ENCODE measurements at places on chromosomes 2 and 18. TPM values are rescaled to one million over a fixed set of nuclear protein-coding genes. Genes with fewer than 3 reads are reported as not detected.

DNA sequence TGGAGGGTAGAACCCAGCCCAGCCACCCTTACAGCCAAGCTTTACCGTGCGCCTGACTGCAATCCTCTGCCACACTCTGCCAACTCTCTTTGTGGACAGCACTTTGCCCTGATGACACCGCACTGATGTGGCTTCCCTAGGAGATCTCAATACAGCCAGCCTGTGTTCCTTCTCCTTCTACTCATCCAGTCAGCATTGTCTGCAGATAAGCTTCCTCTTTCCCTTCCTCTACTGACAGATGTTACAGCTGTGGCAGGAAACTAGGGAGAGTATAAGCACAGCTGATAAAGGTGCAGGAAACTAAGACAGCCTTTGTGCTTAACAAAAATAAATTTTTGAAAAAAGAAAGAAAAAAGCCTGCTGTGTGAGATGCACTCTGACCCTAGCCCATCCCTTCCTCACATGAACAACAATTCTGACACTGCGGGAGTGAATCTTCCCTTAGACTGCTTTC, 25.0 kb downstream of the CEP68 start:
- no peak for DNase-seq

GRCh38 chr2:184338771-184339170, 259.6 kb upstream of the ZNF804A start:
- DNase-seq = no peak

- no peak for DNase-seq
These were observed 229.7 kb upstream of the SP5 start for GRCh38 chr2:170485254-170486026.

- no peak for DNase-seq
These were observed 3.6 kb downstream of the HJURP start for GRCh38 chr2:233850745-233851144.

DNA sequence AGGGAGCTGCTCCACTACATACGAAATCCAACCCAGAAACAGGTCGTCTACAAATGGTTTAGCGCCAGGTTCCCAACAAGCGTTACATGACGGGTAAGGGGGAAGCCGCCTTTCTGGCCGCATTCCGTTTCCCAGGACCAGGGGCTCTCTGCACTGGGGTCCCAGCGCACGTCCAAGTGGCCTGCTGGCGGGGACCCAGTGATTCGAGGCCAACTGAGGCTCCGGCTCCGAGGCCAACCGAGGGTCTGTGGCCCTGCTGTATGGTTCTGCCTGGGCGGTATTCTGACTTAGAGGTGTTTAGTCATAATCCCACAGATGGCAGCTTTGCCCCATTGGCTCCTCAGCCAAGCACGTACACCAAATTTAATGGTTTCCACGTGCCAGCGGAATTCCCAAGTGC, 127.2 kb downstream of the PKP4 start:
- DNase-seq = peak; percentile 58

- no peak for DNase-seq
These were observed 1317.7 kb upstream of the ACVR2A start for GRCh38 chr2:146527166-146527565.

DNA sequence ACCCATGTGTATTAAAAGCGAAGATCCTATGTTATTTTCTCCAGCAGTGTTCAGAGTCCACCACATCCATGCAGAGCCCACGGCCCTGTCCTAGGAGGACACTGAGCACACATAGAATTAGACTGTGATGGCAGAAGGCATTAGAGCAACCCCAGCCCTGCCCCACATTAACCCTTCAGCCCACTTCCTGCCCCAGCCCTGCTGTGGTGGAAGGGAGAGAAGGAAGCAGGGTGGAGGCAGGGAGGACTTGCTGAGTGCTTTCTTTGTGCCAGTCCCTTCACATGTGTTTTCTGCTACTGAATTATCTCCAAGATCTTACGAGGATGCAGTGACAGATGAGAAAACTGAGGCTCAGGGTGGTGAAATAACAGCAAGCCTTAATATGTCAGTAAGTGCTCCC, 339.0 kb downstream of the SMAD2 start:
- no peak for DNase-seq

GRCh38 chr18:1311376-1311775, 406.7 kb downstream of the ADCYAP1 start:
- no peak for DNase-seq

GRCh38 chr2:1140389-1141003, 189.8 kb downstream of the SNTG2 start:
- no peak for DNase-seq

DNA sequence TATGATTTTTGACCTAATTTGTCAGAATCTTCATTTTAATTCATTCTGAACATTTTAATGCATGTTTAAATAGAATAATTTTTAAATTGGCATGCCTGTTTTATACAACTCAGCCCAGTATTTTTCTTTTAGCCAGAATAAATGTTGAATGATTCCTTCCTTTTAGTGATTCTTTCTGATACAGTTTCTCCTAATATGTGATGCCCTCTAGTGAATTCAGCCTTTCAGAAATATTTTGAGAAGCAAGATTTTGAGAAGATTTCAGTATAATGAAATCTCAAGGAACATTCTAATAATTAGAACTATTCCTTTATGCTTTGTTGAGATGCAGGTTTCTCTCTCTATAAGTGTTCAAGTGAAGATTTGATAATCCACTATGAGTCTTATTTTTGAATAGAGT, 28.5 kb downstream of the LCLAT1 start:
- DNase-seq = no peak

- DNase-seq = no peak
These were observed 20.5 kb downstream of the ACOXL start for GRCh38 chr2:110752871-110753270.

DNA sequence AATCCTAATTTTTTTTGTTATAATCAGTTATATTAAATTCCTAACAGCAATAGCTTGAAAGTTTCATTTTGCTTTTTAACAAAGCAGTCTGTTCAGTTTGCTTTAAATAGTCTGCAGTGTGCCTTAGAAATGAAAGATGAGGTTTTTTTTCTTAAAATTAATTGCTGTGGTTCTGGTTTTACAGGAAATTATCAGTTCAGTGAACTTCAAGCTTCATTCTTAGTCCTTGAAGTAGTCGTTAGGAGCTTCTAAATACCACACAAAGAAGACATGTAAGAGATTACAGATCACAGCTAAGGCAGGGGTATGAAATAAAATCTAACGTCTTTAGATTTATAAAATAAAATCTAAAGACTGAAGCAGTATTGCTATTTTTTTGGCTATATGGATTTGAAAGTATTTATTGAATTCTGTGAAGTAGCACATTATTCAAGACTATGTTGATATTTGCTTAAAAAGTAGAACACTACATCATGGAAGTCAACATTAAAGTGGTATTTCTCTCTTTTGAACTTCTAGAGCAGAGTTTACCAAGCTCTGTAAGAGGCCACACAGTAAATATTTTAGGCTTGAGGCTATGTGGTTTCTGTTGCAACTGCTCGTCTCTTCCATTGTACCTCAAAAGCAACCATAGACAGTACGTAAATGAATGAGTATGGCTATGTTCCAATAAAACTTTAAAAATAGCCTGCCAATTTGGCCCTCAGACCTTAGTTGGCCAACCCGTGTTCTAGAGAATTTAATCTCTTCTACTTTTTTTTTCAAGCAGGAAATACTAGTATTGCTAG, 81.5 kb upstream of the STON1 start:
- DNase-seq = no peak

DNA sequence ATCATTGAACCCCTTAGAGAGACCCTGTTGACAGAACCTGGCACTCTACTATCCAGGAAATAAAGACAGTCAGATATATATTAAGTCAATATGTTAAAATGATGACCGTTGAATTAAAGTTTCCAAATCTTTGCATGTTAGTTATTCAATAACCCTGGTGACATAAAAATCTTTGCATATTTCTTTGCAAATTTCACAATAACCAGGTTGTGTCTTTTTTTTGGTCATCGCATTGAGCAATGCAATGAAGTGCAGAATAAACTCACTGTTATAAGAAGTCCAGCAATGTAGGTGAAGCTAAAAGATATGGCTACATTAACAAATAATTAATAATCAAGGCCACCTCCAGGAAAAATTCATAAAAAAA, 596.9 kb downstream of the NYAP2 start:
- no peak for DNase-seq

- DNase-seq = no peak
These were observed 1523.7 kb upstream of the ACVR2A start for GRCh38 chr2:146321175-146321574.

- DNase-seq = peak; percentile 72
These were observed 76.0 kb downstream of the EMX1 start for GRCh38 chr2:72993147-72993932.

DNA sequence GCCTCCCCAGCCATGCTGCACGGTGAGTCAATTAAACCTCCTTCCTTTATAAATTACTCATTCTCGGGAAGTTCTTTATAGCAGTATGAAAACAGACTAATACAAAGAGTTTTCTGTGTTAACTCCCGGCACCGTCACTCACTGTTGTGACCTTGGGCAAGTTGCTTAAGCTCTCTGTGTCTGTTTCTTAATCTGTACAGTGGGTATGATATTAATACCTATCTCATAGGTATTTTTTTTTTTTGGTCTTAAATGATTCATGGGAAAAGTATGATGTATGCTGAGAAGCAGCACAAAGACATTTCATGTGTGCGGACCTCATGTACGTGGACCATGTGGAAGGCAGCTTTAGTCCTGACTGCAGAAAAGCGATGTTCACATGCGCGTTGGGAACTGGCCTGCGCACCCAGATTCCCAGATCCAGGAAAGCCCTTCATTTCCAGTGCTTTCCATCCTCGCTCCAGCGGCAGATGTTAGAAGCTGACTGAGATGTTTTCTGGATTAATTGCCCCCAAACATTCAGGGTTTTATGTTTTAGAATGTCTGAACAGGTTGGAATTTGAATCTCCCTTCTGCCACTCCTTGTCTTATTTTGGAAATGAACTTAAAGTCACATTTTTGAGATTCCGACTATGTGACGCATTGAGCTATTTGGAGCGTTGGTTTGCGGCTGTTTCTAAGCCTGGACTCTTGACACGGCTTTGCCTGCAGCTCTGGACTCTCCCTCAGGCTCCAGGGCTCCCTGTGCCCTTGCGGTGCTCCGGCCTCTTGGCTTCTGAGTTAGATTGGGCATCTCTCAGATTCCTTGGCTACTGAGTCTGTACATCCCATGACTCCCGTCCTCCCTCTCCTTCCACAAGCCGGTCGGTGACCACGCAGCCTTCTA, 61.4 kb downstream of the SLC4A3 start:
- DNase-seq = no peak

GRCh38 chr2:216799873-216800431, 59.9 kb downstream of the TNP1 start:
- no peak for DNase-seq

DNA sequence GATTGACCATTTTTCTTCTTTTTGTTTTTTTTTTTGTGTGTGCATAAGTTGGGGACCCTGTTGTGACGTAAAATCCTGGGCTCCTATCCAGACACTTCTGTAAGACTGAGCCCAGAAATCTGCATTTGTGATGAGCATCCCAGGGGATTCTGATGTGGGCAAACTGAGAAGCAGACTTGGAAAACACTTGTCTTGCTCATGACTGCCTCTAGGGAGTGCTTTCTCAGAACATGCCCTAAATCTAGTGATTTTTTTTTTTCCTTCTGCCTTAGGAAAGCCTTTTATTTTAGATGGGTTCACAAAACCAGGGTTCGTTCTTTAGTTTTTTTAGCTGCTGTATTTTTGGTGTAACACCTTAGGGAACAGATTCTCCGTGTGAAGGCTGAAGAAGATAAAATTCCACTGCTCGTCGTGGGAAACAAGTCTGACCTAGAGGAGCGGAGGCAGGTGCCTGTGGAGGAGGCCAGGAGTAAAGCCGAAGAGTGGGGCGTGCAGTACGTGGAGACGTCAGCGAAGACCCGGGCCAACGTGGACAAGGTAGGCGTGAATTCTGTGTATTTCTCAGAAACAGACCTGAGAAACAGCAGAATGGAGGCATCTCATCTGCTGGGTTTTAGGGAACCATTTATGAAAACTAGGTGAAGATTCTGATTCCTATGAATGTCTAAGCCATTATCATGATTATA, 36.7 kb downstream of the RALB start:
- DNase-seq = no peak

- DNase-seq = no peak
These were observed 80.3 kb upstream of the TAF1B start for GRCh38 chr2:9762941-9763340.

GRCh38 chr2:15546297-15547098, 14.6 kb downstream of the NBAS start:
- no peak for DNase-seq

DNA sequence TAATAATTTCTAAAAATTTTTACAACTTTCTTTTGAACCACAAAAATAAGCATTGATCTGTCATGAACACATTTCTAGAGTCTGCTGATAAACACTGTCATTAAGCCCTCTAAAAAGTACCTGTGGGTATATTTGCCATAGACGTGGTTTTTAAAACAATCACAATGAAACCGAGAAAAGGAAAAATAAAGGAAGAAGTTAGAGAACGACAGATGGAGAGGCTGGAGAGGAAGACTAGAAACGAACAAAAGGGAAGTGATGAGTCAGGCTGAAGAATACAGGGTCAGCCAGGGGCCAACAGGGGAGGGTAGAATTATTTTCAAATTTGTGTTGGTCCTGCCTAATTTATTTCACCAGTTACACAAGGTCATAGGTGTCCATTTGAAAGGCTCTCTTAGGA, 62.0 kb downstream of the MYL12B start:
- no peak for DNase-seq

Gene MEIS1
- 81.4 TPM for total RNA-seq

Gene PLEKHH2
- 19.5 TPM for total RNA-seq

Gene ASXL3
- 3.5 TPM for total RNA-seq

Gene POTEC
- not detected for total RNA-seq

Gene KYNU
- 17.6 TPM for total RNA-seq

Gene LRATD1
- 0.34 TPM for total RNA-seq
